ENCODE measurements at places on chromosomes 6 and 20.

DNA sequence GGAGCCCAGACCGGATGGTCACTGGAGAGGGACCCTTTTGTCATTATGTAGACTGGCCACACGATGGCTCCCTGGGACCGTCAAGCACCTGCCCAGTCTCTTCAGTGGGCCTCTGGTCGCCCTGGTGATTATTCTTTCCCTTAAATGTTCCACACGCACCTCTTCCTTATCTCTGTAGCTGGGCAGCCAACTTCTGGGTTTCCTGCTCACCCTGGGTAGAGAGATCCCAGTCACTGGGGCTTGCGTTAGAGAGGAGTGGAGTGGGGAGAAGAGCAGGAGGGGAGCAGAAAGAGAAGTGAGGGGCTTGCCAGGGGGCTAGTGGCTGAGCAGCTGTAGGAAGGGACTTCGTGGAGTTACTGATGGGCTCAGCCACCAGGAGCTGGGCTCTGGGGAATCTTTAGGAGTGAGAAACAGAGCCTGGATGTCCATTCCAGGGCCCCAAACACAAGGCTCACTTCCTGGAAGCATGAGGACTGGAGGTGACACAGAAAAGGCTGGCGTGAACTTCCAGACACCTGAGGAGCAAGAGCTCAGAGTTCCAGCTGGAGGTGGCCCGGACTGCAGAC lies 150.1 kb downstream of the DHX35 start:
- DNase-seq: peak; percentile 70

GRCh38 chr6:456358-456867 lies 64.9 kb downstream of the IRF4 start:
- no peak for DNase-seq

DNA sequence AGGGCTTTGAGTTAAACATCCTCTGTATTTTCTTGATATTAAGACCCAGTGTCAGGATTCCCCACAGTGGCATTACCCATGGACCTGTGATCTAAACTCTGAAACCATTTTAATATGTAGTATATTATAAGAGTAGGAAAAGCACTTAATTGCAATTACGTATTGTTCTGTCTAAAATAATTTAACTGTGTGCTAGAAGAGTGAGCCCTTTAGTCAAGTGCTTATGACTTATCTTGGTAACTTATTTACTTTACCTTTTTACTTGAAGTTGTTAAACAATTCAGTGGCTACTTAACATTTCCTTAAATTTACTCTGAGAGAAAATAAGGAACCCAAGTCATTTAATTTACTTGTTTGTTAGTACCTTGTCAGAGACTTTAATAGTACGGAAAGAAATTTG lies 173.6 kb downstream of the CDKAL1 start:
- no peak for DNase-seq

DNA sequence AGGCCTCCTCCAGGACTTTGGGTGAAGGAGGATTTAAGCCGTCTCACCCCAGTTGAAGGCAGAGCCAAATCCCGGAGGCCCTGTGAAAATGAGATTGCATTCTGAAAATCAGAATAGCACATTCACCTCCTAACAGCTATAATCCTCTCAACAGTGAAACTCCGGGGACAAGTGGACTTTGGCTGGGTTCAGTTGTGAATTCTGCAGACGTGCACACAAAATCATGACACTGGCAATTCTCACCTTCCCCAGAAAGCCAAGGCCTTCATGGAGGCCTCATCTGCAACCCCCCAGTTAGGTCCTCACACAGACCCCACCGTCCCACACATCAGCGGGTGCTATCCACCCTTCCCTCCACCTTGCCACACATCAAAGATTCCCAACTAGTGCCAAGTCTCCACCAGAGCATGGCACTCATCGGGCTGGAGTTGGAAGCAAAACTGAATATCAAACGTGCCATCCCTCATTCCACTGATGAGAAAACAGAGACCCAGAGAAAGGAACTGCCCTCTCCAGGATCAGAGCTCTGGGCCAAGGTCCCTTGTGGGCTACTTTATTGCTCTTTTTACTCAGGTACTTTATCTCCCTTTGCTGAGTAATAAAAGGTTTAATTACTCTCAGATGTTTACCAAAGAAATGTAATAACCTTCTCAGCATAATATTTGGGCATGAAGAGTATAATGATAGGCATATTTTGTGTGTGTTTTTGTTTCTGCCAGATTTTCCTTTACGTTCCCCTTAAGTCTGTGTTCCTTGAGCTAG lies 4.8 kb upstream of the BTNL2 start:
- DNase-seq: no peak

GRCh38 chr6:16949716-16950115 lies 152.1 kb upstream of the STMND1 start:
- peak; percentile 65 for DNase-seq

DNA sequence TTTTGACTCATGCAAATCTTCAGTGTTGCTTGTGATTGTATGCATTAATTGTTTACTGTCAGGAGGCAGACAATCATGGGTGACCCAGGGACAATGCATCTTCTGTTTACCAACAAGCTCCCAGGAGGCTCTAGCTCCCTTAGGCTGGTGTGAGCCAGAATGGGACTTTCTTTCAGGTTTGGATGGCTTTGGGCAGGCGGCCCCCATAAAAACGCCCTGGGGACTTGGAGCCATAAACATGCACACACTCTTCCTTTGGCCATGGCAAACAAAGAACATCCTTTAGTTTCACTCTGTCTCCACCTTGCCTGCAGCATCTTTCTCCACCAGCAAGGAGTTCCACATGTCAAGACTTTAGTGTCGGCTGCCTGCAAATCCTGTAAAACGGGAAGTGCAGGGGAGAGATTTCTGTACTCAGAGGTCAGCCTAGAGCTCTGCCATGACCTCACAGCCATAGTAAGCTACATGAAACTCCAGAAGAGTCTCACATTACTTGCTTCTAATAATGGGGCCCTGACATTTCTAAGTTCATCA lies 127.6 kb downstream of the MAP3K7 start:
- no peak for DNase-seq

DNA sequence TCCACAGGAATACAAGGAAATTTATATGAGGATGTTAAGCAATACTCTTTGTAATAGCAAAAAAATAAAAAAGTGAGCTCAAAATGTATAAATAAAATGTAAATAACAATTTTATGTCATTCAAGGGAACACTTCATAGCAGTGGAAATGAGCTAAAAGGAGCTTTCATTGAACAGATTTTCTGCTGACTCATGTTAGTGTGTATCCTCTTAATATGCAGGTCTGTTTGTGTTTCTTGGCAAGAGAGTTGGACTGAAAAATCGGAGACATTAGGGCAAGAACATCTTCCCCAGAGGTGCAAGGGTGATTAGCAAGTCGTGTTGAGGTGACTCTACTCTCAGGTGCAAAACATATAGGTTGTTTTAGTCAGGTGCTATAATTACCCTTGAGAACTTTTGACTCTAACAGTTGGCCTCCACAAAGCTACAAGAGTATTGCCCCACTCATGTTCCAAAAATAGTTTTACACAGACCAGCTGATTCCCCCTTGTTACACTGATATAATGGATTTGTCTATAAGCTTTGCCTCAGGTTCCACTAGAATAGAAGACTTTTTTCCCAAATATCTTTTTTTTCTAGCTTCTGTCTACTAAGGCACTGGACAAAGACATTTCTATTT lies 702.9 kb downstream of the TENT5A start:
- peak; percentile 27 for DNase-seq

DNA sequence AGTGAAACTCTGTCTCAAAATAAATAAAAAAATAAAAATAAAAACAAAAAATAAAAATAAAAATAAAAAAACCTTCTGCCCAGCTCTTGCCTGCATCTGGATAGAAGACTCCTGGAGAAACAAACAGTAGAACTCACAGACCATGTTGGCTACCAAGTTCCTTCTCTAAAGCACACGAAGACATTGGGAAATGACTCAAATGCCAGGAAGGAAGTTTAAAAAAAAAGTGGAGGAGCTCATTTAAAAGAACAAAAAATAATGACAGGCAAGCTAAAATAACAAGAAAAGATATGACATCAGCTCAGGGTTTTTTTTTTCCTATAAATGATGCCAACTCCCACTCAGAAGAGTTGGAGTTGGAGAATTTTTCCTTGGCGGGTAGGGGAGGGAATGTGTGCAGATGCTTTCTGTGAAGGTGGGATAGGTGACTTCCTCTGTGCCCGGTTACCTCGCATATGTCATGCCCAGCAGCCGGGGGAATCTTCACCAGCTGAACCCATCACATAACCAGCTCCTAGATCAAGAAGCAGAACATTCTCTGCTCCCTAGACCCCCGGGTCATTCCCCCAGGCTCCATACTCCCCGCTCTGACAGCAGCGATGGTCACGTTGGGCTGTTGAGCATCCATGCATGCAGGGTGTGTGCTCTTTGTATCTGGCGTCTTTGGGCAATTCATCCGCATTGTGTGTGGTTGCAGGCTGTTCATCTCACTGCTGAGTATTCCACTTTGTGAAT lies 17.3 kb upstream of the CD93 start:
- peak; percentile 27 for DNase-seq

- DNase-seq: no peak
These were observed 246.7 kb upstream of the AFDN start for GRCh38 chr6:167579806-167580618.

DNA sequence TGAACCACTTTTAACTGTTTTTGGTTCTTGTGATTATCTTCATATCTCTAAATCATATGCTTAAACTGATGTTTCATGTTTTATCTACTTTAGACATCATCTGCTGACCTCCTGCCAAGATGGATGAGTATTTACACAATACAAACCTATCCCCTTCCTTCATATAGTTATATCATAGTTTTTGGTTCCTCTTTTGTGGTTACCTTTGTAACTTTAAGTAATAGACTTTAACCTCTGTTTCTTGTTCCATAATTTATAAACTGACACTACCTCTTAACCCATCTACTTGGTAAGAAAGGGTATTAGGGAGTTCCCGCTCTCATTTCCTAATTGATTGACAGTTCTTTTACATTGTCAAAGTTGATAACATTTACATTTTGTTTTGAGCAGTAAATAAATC lies 11.9 kb downstream of the PCMT1 start:
- no peak for DNase-seq

GRCh38 chr6:41426438-41426851 lies 91.0 kb downstream of the NCR2 start:
- DNase-seq: no peak

Data from M059J (cell line).